HCEC 1CT (cell line): ENCODE measurements at places on chromosomes 7 and 10.

DNA sequence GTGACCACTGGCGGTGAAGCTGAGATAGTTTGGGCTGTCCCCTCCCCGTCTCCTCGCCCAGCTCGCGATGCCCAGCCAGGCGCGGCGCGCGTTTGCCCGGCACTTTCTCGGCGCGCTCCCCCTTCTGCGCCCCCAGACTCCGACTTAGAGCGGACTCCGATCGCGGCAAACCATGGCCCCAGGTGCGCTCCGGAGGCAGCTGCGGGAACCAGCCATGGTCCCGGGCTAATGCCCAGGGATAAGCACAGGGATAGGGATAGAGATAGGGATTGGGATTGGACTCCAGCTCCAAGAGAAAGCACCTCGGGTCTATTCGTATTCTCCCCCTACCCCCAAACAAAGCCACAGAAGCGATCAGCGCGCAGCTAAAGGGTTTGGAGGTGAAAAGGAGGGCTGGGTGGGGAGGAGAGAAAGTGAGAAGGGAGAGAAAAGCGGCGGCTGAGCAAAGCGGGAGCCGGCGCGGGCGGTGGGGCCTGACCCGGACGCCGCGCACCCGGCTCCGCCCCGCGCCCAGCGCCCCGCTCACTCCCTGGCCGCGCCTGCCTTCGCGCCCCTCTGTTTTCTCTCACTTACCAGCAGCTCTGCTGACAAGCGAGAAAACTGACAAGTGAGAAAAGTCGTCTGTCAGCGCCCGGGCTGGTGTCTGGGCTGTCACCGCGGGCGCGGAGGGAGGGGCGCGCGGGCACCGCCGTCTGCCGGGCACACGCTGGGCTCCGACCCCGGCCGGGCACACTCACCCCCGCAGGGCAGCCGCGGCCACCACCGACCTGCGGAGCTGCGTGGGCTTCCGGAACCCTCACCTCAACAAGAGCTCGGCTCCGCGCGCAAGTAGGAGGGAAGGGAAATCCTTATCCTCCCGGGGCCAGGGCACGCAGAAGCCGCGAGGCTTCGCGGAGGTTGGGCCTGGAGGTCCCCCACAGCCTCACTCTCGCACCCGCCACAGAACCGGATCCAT, at the start of gene PDE1C:
TSS of gene PDE1C (minus strand) at position 2 of the 955 bp plus-strand sequence.
- DNase-seq, result peak; percentile 48

GRCh38 chr7:141370650-141371049, 180.6 kb upstream of the AGK start:
- no peak for DNase-seq

- DNase-seq, result no peak
Observed at GRCh38 chr7:13907831-13908230, 81.6 kb downstream of the ETV1 start.

DNA sequence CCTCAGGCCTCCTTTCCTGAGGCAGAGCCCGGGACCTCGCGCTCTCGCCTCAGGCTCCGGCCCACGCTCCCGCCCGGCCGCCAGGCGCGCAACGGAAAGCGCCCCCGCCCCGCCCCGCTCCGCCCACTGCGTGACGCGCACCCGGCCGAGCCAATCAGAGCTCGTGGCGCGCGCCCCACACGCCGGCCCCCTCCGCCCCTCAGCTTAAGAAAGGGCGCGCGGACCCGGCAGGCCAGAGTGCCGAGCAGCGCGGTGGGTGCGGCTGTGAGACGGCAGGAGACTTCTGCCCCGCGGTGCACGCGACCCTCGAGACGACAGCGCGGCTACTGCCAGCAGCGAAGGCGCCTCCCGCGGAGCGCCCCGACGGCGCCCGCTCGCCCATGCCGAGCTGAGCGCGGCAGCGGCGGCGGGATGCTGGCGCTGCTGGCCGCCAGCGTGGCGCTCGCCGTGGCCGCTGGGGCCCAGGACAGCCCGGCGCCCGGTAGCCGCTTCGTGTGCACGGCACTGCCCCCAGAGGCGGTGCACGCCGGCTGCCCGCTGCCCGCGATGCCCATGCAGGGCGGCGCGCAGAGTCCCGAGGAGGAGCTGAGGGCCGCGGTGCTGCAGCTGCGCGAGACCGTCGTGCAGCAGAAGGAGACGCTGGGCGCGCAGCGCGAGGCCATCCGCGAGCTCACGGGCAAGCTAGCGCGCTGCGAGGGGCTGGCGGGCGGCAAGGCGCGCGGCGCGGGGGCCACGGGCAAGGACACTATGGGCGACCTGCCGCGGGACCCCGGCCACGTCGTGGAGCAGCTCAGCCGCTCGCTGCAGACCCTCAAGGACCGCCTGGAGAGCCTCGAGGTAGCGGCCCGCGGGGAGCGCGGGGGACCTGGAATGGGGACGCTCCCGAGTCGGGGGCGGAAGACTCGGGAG, at the start of gene NPTX2:
TSS of gene NPTX2 (plus strand) at position 235 of the 909 bp plus-strand sequence. CDS start at position 412, 177 bp downstream.
- DNase-seq, result no peak

- DNase-seq, result no peak
Observed at GRCh38 chr10:22984066-22984465, 56.2 kb downstream of the ARMC3 start.

GRCh38 chr10:86521678-86522509, at the start of gene WAPL:
WAPL (minus strand) TSS chr10:86521792; CDS start chr10:86518069, 3,723 bp downstream.
- DNase-seq, result peak; percentile 95

DNA sequence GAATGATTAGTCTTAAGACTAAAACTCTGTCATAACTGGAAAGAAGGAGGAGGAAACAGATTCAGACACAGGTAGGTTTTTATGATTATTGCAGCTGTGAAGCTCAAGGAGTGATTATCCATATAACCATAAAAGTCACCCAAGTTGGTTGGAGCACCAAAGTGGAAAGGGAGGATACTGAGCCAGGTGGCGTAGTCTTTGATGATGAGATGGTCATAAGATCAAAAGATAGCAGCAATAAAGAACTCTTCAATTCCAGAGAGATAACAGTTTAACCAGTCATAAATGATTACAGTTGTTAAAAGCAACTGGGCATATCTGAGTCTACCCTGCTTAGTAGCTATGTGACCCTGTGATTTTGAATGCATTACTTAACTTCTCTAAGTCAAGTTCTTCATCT, 8.4 kb downstream of the ABCB1 start:
- no peak for DNase-seq

GRCh38 chr10:110502851-110503301, 5.2 kb downstream of the DUSP5 start:
- peak; percentile 61 for DNase-seq

DNA sequence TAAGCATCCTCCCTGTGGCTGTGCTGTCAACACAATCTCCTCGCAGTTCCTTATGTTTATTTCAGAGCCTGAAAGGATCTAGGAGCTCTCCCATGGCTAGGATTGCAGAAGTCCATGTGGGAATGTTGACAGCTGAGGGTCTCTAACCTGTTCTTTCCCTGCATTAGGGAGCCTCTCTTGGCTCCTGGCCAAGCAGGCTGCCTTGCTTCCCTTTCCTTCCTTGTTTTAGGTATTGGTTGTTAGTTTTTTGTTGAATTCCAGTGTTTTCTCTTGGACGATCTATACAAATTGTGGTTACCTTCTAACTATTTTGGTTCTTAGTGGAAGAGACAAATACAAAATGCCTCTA, 171.8 kb downstream of the MLLT10 start:
- DNase-seq, result no peak

DNA sequence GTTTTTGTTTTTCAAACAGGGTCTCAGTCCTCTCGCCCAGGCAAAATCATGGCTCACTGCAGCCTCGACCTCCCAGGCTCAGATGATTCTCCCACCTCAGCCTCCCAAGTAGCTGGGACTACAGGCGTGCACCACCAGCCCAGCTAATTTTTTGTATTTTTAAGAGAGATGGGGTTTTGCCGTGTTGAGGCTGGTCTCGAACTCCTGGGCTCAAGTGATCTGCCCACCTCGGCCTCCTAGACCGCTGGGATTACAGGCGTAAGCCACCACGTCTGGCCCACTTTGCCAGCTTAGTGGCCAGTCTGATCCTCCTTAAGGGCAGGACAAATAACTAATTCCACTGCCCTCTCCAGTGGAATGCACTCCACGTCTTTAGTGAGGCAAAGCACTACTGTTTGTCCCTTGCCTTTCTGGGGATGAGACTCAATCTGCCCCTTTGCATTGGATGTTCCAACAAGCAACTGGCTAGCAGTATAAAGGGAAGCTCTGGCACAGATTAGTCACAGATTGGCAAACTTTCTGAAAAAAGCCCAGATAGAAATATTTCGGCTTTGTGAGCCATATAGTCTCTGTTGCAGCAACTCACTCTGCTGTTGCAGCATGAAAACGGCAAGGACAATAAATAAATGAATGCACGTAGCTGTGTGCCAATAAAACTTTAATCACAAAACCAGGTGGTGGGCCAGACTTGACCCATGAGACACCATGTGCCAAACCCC, 143.8 kb upstream of the RHEB start:
- peak; percentile 15 for DNase-seq

DNA sequence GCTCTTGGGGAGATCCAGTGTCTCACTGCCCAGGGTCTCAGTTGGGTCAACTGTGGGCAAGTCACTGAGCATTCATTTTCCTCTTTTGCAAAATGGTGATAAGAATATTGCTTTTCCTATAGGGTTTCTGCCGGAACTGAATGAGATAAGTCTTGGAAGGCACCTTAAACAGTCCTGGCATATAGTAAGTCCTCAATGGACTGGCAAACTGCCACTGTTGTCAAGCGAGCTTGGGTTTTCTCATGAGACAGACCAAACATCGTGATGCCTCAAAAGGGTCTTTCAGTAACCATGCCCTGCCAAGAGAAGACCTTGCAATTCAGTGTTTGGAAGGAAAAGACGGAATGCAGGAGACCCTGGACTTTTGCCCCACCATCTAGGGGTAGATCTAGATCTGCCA, 251.5 kb downstream of the WDR11 start:
- DNase-seq, result no peak

DNA sequence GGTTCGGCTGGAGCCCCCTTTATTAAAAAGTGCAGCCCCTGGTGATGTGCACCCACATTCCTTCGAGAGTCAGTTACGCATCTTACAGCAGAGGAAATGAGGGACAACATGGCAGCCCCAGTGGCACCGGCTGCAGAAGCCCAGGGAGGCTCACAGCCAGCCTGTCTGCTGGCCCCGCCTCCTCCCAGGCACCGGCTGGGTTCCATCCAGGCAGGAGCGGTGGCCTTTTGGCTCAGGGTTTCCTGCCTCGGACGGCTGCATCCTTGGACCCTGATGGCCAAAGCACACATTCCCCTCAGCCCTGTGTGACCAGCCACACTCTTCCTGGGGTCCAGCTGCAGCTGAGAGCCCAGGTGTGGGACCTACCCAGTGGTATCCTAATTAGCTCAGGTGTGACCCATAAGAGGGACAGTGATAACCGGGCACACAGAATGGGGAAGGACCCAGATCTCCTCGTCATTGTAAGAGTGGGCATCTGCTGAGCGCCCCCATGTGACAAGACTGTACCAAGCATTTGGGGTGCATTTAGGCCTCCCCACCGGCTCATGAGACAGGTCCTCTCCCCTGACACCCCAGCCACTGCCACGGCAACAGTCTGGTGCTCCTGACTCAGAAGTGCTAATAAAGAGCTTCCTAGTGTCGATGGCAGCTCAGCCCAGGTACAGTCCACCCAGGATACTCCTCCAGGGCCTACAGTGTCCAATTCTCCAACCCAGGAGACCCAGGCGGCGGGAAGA, 63.3 kb upstream of the CHST15 start:
- no peak for DNase-seq

DNA sequence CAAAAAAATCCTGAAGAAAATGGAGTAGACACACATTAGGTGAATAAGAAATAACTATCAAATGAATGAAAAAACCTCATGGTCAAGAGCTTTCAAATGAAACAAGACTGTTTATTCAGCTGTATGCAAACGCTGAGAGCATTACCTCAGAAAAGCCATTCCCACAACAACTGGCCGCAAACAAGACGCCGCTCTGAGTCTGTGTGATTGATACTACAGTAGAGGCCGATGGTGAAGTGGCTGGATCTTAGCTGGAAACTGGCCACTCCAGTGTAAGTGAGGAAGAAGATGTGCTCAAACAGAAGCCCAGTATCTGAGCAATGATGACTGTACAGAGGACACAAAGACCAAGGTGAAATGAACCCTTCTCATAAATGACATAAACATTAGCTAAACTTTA, 252.4 kb upstream of the GHITM start:
- no peak for DNase-seq

- DNase-seq, result peak; percentile 87
Observed at GRCh38 chr10:108735380-108735779, 1187.9 kb downstream of the XPNPEP1 start.

DNA sequence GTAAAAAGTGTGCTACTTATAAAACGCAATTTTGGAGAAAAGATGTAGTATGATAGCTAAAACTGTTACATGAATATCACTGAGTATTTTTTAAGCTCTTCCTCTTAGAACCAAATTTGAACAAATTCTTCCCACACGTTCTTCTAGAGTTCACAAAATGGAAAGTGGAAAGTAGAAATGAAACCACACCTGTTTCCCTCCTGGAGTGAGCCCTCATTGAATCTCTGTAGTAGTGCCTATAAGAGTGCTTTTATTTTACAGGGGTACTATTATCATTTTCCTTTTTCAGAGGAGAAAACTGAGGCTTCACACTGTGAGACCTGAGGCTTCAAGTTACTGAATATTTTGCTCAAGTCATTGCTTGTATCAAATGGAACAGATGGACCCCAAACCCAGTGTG, 393.0 kb downstream of the NRG3 start:
- DNase-seq, result no peak

- peak; percentile 38 for DNase-seq
Observed at GRCh38 chr7:116805100-116805544, 57.3 kb upstream of the CAPZA2 start.

DNA sequence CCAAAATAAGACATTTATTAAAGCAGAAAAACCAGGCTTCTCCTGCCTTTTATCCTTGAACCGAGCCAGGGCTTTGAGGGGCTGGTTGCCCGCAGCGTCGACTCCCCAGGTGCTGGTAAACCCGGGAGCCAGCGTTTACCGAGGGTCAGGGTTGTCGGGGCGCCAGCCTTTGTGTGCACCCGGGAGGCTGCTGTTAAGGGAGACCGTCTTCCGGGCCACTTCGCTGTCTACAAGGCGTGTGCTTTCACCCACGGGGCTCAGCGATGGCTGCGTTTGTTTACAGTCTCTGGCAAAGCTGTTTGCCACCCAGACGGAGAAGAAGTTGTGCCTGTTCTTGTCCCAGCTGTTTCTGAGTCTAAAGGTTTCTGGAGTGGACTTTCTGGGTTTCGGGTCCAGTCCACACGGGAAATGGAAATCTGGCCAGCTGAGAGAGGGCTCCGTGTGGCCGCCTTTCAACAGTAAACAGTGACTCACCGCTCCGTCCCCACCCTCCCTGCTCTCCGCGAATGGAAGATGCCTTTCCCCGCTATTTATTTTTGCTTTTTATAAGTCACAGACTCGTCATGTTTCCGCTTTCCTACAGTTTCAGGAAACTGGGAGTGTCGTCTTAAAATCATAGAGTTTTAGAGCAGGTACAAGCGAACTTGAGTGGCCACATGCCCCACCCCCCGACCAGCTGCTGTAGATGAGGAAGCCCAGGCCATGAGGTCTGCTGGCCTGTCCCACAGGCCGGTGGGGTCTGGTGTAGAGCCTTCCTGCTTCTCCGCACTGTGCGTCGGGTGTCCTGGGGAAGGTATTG, 2.2 kb downstream of the MAFK start:
- peak; percentile 94 for DNase-seq
